ENCODE measurements at places on chromosomes 2 and 18. TPM values are rescaled to one million over a fixed set of nuclear protein-coding genes. Genes with fewer than 3 reads are reported as not detected.

GRCh38 chr2:204176306-204176705 is 239.7 kb downstream of the ICOS start:
- DNase-seq: no peak

- DNase-seq: no peak
These were observed 68.6 kb downstream of the MERTK start for GRCh38 chr2:111967018-111967417.

- DNase-seq: no peak
These were observed 34.8 kb downstream of the POLR1A start for GRCh38 chr2:86070868-86071267.

- DNase-seq: no peak
These were observed 106.4 kb downstream of the KCNH7 start for GRCh38 chr2:162731917-162732804.

SLC5A7 gene
- polyA plus RNA-seq: 0.30 TPM

- DNase-seq: no peak
These were observed 100.7 kb upstream of the ZFP36L2 start for GRCh38 chr2:43327119-43327518.

DNA sequence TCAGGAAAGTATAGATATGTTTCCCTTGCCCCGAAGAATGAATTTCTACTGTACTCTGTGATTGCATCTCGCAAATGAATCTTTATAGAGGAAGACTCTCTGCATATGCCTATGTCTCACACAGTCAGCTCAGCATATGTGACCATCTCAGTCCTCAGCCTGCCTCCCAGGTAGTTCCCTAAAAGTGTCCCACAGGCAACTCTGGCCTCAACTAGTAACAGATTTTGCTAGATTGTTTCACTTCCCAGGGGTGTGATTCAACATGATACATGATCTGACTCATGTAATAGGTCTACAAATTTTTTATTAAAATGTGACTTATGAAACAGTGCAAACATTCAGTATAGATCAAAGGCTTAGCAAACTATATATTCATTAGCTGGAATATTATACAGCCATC is 296.6 kb upstream of the CRIM1 start:
- no peak for DNase-seq

GRCh38 chr18:3384664-3385563 is 65.1 kb upstream of the TGIF1 start:
- no peak for DNase-seq

CYP27C1 gene
- polyA plus RNA-seq: 1.3 TPM

DNA sequence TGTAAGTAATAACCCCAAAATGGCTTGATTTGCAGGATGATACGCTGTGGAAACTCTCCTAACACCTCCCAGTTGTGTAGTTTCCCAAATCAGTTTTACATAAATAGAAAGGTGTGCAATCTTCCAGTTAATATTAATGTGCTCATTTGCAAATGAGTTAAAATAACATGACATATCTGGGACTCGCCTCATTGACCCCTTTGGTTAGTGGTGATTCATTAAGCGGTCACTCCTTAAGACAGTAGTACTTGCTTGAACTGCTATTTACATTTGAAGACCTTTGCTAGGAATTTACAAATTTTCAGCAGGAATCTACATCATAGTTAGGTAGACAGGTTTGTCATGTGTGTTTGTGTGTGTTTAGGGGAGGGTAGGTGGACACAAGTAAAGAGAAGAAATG is 1367.7 kb upstream of the CELF4 start:
- DNase-seq: no peak

CD28 gene
- not detected for polyA plus RNA-seq

SLC4A5 gene
- 0.42 TPM for polyA plus RNA-seq

DNA sequence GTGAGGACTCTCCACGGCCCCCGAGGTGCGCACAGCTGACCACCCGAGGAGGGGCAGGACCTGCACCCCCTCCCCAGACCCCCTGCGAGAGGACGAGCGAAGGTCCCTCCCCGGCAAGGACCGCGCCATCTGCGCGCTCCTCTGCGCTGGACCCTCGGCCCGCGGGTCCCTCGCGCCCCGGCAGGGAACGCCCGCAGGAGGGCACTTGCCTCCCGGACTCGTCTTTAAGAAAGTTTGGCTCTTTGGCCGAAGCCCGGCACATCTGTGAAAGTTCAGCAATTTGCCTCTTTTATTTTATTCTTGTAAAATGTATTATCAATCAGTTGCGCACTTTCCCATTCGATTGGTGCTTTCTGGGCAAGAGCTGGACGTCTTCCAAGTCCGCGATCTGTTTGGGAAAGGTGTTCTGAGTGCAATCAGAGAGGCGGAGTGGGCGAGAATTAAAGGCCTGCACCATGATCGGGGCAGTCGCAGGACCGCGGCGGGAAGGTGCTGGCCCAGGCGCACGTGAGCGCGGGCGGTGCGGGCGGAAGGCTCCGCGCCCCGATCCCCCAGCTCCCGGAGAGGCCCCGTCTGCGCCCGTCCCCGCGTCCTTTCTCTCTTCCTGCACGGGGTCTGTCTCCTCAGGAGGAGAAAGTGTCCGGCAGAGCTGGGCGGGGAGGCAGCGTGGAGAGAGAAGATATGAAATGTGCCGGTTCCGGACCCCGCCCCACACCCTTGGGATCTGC is 1.6 kb upstream of the ALKAL2 start:
- no peak for DNase-seq

DNA sequence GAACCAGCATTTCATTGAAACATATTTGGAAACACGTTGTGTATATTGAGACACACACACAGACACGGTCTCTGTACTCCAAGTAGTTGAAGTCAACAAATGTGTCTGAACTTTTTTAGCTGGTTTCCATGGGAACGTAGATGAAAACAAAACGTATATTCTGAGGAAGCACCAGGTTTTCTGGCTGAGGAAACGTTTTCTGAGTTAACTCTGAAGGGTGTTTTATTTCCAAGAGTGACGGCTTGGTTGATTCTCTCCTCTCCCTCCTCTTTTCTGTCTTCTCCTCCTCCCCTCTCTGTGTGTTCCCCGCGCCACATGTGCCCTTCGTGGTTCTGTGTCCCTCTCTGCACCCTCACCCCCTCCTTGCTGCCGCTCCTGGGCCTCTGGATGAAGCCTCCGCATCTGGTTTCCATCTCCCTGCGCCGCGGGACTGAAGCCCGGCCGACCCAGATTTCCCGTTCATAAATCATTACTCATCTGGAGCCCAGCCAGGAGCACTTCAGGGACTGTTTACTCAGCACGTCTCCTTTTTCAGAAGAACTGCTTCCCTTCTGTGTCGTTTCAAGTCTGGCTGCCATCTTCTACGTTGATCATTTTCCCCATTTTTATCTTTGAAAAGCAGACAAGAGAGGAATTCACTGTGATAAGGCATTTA is 122.7 kb downstream of the COL6A3 start:
- DNase-seq: no peak

DNA sequence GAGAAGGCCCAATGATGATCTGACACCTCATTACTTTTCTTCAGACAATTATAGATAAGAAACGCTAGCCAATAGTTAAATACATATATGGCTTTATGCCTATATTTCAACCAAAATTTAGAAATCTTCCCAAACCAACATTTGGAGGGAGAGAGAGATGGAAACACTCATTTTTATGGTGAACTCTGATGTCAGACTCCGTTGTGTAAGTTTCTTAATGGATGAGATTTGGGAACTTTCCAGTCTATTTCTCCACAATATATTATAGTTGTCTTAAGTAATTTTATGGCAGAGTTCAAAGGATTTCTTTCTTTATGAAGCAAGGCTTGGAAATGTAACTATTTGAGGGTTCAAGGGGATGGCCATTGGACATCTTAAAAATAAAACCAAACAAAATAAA is 407.0 kb downstream of the DCC start:
- DNase-seq: no peak

GRCh38 chr18:34220081-34220815 is 4.5 kb downstream of the NOL4 start:
- no peak for DNase-seq

DNA sequence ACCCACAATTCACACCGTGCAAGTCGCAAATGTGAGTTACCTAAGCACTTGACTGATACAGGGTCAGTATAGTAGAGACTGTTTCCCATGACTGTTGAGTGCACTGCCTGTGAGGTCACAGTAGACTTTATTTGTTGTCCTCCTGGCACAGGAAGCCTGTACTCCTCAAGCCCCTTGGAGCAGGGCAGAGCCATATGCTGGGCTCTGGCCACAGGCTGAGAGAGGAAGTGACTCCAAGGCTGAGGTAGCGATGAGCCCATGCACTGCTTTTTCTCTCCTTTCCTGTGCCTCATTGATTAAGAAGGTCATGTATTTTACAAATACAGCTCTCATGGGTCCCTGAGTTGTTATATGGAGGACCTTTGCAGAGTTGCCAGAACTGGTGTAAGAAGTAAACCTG is 287.7 kb downstream of the SRBD1 start:
- no peak for DNase-seq

GRCh38 chr2:9944330-9944758 is 7.1 kb upstream of the GRHL1 start:
- DNase-seq: no peak

DNA sequence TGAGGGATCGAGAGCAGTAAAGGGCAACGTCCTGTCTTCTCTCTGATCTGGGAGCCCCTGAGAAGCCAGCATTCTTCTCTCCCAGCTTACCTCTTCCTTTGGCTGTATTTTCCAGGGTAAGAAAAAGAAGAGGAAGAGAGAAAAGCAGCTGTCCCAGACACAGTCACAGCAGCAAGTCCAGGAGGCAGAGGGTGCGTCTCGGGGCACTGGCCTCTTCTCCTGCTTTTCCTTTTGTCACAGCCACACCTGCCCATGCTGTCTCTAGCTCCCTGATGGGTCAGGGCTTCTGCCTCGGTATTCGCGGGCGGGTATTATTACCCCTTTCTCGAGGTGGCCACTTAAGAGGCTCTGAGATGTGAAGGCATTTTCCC is 20.3 kb downstream of the TGOLN2 start:
- DNase-seq: no peak

IL18RAP gene
- polyA plus RNA-seq: not detected

DSC3 gene
- polyA plus RNA-seq: 0.70 TPM

- no peak for DNase-seq
These were observed 32.4 kb downstream of the SLC35F5 start for GRCh38 chr2:113724010-113724409.

SIX2 gene
- polyA plus RNA-seq: 0.47 TPM

- DNase-seq: no peak
These were observed 17.7 kb downstream of the RPIA start for GRCh38 chr2:88709181-88709631.

DNA sequence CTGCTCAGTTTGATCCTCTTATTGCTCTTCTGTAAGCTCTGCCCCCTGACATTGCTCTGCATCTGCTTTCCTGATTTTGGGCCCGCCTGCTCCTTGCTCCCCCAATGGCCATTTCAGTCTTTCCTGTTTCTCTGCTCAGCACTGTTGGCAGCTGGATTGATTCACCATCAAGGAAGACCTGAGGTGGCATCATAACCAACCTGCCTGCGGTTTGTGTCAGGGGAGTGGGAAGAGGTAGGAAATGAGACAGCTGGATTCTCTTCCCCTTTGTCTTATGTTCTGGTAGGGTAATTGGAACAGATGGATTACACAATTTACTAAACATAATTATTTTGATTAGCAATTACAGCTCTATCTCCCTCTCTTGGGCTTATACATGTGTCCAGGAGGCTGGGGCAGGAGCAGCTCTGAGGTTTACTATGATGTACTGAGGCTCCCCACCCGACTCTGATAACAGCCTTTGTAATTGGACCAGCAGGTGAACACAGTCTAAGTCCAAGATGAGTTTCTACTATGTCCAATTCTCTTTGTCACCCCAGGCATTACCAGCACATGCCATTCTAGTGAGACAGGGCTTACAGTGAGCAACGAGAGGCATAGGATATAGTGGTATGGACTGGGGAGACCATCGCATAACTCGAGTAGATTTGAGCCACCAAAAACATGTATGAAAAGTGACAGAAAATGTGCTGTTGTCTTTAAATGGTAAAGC is 151.8 kb upstream of the MMADHC start:
- DNase-seq: no peak

DNA sequence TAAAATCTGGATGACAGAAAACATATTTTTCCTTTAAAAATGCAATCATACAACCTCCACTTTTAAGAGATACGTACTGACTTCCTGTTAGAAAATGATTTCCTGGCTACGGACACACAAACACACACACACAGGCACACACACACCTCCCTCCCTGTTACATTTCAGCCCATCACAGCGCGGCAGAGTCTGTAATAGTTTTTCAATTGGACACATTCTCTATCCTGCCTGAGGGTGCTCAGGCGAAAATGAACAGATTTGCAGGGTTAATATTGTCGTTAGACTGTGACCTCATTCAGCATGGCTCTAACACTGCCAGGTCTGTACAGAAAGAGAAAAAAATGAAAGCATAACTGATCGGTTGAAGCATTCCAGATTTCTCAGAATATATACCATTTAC is 45.0 kb downstream of the KCTD1 start:
- DNase-seq: no peak

- no peak for DNase-seq
These were observed 23.9 kb downstream of the MAP4K3 start for GRCh38 chr2:39413063-39413737.

GRCh38 chr18:74929110-74929509 is 279.8 kb downstream of the PTGR3 start:
- no peak for DNase-seq

FBXO41 gene
- polyA plus RNA-seq: 11.2 TPM

DNA sequence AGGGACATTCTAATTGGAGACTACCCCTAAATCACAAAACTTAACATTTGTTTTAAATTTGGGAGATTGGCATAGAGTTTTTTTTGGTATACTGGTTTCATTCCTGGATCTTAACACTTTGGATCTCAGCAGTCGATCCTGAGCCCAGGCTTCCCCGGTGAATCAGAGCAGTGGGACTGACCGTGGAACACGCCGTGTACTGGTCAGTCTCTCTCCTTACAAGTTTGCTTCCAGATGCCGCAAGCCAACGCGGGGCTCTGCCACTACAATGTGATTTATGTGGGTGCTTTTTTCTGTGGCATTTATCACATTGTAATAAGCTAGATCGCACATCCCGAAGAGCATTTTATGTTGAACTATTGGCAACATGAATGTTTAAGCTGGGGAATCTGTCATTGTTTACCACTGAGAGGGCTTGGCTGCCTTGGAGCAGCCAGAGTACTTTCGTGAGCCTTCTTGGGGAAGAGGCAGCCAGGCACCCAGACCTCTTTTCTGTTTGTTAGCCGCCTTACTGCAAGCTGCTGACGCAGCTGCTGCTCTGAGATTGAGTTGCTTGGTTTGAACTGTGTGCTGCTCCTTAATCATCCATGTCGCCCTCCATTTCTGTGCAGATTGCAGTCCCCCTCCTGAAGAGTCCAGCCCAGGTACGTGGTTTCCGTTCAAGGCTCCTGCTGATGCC is 49.3 kb downstream of the COA5 start:
- no peak for DNase-seq

TUBA4B gene
- polyA plus RNA-seq: 0.08 TPM

DNA sequence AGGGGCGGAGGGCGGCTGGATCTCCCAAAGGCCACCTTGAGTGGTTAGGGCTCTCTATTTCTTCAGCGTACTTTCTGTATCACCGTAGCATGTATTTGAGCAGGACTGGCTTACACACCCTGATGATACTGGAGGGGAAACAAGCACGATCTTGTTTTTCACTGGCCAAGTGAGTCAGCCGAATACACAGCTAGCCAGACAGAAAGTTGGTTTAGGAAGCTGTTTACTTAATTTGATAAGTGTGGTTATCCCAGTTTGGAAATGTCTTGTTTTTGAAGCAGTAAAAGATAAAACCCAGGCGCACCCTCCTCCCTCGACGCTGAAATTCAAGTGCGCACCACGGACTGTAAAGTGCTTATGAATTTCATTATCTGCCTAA is 582 bp downstream of the RIOK3 start:
- no peak for DNase-seq

- no peak for DNase-seq
These were observed 15.1 kb downstream of the SPTBN1 start for GRCh38 chr2:54471221-54471711.
